Ovary (tissue), 10 donors: ENCODE measurements at places on chromosomes 2 and 18. TPM values are rescaled to one million over a fixed set of nuclear protein-coding genes. Genes with fewer than 3 reads are reported as not detected.

- no peak for DNase-seq
Observed at GRCh38 chr2:69773206-69773605, 31.3 kb downstream of the ANXA4 start.

DNA sequence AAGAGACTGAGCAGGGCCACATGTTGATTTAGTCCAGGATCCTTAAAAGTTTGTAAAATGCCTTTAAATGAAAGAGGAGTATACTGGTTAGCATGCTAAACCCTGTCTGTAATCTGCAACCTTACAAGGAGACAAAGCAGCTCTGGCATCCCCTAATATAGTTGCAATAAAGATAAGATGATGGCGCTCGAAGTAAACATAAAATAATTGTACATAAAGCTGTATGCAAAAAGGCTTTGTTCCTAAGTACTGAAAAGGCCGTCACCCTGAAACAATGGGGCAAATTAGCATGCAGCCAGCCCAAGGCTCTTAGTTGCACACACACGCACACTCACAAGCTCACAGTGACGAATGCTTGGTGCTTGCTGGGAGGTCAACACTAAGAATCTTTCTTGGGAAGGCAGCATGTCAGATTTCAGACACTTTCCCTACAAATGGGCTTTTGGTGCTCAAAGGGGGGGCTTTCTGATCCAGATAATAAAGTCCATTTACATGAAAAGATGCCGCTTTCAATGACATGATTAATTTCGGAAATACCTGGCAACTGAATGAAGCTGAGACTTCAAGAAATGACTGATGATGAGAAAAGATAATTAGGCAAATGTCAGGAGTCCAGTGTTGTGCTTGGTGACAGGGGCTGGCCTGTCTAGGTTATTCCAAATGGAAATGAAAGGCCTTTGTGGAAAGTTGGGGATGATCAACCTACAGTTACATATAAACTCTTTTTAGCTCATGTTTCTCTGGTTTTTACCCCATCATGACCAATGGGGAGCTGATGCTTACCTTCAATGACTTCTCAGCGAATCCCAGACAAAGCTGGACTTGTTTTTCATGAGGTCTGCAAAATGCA, 370.3 kb downstream of the MEIS1 start:
- DNase-seq = no peak

DNA sequence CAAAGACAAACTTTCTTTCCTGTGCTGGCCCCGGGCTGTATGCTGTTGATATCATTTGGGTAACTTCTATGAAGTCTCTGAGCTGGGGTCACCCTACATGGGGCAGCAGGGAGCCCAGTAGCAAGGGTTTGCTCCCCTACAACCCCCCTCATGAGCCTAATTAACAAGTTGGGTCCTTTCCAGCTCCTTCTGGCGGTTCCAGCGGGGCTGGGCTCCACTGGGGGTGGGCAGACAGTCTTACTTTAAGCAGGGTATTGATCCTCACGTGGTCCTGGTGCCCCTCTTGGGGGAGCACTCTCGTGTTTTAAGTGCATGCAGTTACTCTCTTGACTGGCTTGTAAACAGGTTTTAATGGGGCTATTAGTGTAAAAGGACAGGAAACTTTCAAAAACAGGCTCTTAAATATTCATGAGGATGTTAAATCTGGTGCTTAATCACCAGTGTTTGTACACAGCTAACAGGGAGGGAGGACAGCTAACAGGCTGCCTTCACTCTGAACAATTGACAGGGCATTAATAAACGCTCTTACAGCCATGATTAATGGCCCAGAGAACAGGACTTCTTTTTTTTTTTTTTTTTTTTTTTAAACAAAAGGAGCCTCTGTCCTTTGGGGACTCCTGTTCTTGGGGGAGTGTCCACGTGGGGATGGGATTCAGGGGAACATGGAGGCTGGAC, 36.6 kb upstream of the SKOR2 start:
- no peak for DNase-seq

DNA sequence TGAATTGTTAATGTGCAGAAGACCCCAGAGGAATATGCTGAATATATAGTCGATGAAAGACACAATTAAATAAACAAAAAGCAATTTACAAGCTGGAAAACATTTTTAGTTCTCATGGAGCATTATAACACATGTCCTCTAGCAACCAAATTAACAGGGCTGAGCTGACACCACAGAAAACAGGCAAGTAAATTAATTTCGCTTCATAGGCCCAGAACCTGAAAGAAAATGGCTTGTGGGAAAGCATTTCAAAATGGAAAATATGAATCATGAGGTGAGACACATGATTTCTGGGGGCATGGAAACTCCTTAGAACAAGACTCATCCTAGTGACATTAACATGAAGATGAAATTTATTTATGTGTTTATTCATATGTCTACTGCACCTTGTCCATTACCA, 25.0 kb upstream of the RNF152 start:
- no peak for DNase-seq

DNA sequence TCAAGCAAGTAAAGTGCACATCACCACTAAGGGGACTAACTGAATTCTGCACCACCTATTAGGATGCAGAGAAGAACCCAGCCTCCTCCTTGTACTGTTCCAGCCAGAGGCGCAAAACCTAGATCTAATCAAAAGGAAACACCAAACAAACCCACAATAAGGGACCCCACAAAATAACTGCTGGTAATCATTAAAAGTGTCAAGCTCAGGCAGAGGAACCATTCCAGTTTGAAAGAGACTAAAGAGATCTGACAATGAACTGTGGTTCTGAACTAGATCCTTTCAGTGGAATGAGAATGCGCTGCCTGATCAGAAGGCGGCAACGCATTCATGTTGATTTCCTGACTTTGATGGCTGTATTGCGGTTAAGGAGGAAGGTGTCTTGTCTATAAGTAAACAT, 16.8 kb downstream of the HDLBP start:
- DNase-seq = no peak

DNA sequence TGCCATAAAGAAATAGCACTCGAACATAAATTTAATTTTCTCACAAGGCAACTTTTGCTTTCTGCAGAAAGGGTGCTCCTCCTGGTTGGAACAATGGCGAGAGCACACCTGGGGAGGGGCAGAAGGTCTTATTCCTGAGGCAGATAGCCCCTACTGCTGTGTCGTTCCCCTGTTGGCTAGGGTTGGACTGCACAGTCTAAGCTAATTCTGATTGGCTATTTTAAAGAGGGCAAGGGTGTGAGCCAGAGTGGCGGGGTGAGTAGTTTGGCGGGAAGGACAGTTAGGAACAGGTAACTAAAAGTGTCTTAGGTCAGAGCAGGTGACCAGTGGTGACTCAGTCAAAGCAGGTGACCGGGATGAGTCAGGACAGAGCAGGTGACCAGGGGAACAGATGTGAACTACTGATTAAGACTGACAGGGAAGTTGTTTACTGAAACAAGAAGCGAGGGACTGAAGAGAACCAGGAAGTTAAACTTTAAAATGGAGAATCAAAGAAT, 49.7 kb upstream of the AGAP1 start:
- no peak for DNase-seq

DNA sequence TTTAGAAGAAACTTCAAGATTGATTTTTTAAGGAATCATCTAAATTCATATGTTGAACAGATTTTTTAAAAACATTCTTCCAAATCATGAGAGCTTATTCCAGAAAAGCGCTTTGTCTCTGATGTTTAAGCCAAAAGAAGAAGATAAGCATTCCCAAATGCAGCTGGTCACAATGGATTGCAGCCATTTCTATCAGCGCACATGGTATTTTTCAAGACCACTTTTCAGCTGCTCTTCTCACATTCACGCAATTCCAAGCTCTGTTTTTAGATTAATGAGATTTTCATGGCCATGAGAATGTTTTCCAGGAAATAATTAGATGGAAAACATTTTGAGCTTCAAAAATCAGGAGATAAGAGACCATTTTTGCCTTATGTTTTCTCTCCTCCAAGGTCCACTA, 8.7 kb downstream of the OSBPL1A start:
- DNase-seq = peak; percentile 45

DNA sequence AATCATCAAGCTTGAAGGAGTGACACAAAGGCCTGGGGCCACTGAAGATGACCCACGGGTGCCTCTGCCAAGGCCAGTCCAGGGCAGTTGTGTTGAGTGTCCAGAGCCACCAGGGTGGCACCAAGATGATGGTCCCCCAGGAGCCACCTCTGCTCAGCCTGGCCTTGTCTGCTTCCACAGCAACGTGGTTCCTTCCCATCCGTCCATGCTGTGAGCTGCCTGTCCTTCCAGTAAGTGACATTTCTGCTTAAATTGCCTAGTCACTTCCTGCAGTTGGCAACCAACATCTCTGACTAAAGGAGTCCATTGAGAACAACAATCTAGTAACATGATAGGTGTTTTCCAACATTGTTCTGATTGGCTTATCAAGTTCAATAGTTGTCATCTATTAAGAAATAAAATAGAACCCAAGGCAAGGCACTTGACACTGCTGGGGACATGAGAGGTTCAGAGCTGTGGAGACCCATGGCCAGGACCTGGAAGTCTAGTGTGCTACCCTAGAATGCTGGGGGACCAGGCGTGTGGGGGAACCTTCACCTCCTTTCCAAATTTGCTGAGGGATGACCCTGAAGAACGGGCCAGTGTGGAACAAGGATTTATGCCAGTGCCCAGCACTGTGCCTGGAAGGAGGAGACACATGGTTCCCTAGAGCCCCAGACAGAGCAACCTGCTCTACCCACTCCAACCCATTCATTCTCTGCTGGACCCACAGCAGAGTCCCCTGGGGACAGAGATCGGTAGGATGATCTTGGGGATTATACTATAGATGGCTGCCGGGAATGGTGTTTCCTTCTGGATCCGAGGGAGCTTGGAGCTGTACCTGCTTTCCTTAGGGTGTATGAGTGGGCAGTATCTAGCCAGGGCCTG, 98.9 kb upstream of the EPC2 start:
- no peak for DNase-seq

DNA sequence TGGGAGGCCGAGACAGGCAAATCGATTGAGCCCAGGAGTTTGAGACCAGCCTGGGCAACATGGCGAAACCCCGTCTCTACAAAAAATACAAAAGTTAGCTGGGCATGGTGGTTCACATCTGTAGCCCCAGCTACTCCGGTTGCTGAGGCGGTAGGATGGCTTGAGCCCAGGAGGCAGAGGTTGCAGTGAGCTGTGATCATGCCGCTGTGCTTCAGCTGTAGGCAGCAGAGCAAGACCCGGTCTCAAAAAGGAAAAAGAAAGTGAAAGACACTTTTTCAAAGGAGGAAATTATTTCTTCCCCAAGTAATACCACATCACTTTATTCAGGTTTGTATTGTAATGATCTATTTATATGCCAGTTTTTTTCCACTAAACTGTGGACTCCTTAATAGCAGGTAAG, 35.7 kb upstream of the TAF4B start:
- DNase-seq = no peak

DNA sequence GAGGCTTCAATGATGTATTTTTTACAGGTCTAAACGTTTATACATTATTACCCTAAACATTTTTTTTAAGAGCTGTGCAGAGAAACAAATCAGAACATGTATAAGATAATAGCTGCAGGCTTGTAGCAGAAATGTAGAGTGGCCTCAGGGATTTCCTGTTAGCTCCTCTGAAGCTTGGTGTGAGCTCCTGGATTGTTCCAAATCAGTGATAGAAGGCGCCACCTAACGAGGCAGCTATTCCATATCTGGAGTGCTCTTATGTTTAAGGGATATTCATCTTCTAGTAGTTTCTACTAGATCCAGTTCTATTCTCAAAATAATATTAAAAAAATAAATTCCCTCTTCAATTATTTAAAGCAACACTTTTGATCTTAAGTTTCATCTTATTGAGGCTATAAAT, 93.1 kb downstream of the LRP1B start:
- no peak for DNase-seq

- DNase-seq = no peak
Observed at GRCh38 chr2:205858881-205859441, 176.7 kb downstream of the NRP2 start.

DNA sequence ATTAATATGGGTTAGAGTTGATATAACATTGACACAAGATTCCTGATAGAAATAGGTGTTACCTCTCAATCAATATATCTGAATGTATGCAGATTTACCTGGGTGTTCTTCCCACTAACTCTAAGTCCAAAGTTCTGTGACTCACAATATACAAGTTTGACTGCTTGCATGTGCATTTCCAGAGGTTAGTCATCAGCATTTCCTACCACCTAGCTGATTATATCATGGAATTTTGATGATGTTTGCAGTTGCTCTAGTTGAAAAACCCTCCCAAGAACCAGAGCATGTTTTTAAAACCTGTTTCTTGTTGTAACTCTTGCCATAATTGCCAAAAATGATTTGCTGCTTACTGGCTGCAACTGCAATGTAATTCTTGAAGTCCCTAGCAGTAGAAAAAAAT, 15.0 kb upstream of the DSG1 start:
- DNase-seq = no peak

GRCh38 chr2:195663007-195663406, 6.0 kb downstream of the SLC39A10 start:
- no peak for DNase-seq

Gene DNAJC5G
- not detected for total RNA-seq

Gene SLC4A5
- 2.7 TPM for total RNA-seq
